Kidney capillary endothelial cell (primary cell): ENCODE measurements at places on chromosomes 4 and X.
A peak's percentile ranks its signal among the peaks of the same experiment; 100 is the strongest.

GRCh38 chr4:176383273-176384077 is 63.7 kb downstream of the SPCS3 start:
- DNase-seq = peak; percentile 55

DNA sequence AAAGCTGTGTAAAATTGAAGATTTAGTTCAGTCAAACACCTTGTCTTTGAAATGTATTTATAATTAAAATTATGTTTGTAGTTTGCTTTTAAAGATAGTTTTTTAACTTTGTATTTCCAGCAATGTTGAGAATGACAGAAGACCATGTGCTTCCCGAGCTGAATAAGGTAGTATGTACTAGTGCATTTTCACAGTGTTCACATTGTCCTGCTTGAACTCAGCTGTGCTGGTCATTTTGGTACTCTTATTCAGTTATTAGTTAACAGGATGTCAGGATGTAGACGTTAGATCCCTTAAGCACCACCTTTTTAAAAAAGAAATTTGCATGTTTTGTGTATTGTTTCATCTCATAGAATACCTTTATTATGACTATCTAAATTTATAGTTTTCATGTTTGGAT is 28.4 kb downstream of the ANAPC4 start:
- DNase-seq = no peak

- no peak for DNase-seq
These were observed 21.4 kb downstream of the BEX3 start for GRCh38 chrX:103397707-103398106.

GRCh38 chr4:108901291-108901690 is 138.4 kb upstream of the ETNPPL start:
- no peak for DNase-seq

- no peak for DNase-seq
These were observed 2.1 kb downstream of the HMGB2 start for GRCh38 chr4:173332021-173332487.

DNA sequence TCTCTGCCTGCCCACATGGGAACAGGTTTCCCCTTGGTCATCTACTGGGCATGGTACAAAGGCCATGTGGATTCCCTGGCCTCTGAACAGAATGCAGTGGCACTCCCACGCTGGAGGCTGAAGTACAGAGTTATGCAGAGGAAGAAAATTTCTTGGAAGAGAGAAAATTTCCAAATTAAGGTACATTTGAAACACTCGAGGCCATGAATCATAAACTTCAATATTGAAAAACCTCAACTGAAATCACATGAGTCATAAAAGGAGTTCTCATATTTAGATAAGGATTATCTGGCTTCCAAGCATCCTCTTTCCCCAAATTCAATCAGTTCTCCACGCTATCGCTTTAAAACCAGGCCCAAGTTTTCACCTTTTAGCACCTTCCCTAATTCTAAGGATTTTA is 28.1 kb upstream of the TXK start:
- DNase-seq = no peak

DNA sequence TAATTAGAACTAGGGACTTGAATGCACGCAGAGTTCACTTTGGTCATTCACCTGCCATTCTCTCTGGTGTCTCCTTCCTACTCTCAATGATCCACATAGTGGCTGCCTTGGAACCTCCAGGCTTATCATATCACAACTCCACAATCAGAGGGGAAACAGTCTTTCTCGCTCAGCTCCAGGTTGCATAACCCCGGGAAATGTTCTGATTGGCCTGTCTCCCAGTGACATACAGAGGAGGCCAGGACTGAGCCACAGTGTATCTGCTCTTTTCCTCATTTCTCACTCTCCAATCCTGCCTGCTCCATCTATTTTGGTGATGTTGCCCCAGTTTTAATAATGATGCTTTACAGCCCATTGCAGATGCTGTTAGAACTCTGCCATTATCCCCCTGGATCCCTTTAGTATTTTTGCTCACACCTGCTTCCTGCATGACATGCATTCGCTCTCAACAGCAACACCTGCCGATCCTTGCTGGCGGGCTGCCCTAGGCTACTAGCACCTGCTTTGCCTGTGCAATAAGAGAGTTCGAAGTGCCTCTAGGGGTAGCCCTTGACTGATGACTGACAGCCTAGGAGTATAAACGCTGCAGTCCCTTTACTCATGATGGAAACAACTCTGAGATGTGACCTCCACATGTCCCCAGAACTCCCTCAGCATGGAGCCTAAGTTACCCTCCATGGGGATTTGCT is 211.3 kb upstream of the RPS6KA3 start:
- DNase-seq = no peak

GRCh38 chr4:53012738-53013137 is 150.6 kb downstream of the RASL11B start:
- no peak for DNase-seq

DNA sequence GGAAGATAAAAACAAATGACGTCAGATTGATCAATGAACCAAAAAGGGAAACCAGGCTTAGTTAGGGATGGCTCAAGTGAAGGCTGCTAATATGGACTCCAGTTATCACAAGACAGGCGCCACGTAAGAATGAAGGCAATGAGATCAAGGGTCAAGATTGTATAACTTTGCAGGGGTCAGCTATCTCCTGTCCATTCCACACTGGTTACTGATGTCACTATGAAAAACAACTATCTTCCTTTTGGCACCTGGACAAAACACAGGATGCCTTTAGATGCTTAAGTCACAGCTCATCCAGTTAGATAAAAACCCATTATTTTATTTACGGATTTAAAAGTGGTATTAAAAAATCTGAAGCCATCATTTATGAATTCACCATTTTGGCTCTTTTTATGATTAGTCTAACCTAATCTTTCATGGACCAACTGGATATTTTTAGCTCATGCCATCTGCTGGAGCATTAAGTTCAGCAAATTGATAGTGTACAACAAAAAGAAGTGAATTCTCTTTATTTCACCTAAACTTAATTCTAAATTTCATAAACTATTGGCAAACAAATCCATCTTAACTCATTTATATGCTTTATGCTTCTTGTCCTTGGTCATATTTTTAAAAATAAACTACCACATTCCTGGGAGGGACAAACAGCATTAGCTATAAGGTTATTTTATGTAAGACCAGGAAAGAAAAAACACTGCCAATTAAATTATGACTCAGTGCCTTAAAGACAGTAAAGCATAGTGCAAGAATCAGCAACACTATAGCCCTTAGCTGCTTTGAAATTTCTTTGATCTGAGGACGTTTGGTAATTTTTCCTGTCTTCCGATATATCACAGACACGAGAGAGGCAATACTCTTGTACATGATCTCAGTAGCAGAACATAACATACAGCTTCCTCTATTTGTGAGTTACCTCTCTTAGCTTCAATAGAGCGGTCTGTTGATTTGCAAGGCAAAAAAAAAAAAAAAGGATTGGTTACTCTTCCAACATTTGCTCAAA is 27.0 kb downstream of the DHX15 start:
- DNase-seq = no peak

- DNase-seq = no peak
These were observed 26.9 kb downstream of the HTRA3 start for GRCh38 chr4:8296491-8296890.

DNA sequence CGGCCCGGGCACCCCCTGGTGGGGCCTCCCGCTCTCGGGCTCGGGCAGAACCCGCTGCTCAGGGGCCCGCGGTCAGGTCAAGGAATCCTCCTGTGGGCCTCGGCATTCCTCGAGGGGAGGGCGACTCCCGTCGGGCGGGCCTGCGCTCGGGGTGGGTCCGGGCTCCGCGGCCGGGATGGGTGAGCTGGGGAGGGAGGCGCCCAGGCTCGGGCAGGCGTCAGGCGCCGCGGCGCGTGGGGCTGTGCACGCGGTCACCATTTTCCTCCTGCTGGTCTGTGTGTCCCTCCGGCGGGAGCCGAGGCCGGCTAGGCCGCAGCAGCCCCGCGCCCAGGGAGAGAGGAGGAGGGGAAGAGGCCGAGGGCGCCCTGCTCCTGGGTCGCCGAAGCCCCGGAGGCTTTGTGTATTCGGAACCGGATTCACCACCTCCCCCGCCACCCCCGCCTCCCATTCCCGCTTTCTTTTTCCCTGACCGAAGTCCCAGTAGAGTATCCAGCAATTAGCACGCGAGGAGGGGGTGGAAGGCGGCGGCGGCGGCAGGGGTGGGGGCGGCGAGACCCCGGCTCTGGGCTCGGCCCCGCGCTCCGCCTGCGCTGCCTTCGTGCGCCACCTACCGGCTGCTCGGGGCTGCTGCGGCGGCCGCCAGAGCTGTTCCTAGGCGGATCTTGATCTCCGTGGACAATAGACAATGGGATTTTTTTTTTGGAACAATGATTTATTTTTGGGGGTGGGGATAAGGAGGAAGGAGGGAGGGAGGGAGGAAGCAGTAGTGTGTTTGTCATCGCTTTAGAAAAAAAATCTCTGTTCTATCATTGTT is 99.0 kb upstream of the MAML3 start:
- peak; percentile 85 for DNase-seq

- DNase-seq = no peak
These were observed 98.5 kb upstream of the INPP4B start for GRCh38 chr4:142944565-142944964.

GRCh38 chrX:29528281-29528680 is 687.1 kb upstream of the MAGEB2 start:
- DNase-seq = no peak

DNA sequence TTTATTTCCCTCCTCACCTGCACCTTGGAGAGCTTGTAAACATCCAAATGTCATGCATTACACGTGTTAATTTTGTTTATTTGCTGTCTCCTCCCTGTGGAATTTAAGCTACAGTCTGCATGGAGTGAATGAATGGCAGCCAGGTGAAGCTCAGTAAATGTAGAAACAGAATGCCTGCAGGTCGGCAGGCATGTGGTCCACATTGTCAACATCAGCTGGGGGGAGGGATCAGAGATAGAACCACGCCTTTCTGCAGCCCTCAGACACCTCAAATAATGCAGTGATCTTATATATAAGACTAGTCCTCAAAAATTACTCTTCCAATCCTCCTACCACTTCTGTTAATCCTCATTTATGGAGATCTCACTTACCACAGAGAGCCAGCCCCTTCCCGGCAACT is 131.2 kb upstream of the KIT start:
- no peak for DNase-seq

GRCh38 chr4:108774809-108775530 is 12.1 kb upstream of the ETNPPL start:
- no peak for DNase-seq

DNA sequence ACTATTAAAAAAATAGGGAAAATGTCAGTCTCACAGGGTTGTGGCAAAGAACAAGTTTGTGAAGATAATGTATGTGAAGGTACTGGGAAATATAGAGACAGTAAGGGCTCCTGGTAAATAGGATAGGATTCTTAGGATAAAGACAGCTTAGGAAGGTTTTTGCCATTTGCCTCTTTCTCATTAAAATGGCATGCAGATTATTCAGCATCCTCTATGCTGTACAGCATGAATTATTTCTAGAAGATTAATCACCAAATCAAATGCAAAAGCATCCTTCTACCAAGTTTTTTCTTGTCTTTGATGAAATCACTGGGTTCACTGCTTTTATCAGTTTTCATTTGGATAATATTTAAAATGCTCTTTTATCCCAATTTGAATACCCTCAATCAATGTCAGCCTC is 142.8 kb downstream of the NDST3 start:
- DNase-seq = no peak

DNA sequence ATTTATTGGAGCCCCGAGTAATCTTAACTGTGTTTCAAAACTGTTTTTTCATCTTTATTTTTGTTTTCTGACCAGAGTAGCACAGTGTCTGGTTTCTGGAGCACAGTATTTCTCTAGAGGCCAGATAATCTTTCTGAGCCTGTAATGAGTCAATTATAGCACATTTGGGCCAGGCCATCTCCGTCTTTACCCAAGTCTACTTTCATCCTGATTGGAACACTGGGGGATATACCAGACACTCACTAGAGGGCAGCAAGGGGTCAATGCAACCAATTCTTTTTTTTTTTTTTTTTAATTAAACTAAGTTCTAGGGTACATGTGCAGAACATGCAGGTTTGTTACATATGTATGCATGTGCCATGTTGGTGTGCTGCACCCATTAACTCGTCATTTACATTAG is 282.0 kb downstream of the ARHGAP24 start:
- DNase-seq = no peak

- no peak for DNase-seq
These were observed 15.6 kb downstream of the PAQR3 start for GRCh38 chr4:78923464-78924312.

DNA sequence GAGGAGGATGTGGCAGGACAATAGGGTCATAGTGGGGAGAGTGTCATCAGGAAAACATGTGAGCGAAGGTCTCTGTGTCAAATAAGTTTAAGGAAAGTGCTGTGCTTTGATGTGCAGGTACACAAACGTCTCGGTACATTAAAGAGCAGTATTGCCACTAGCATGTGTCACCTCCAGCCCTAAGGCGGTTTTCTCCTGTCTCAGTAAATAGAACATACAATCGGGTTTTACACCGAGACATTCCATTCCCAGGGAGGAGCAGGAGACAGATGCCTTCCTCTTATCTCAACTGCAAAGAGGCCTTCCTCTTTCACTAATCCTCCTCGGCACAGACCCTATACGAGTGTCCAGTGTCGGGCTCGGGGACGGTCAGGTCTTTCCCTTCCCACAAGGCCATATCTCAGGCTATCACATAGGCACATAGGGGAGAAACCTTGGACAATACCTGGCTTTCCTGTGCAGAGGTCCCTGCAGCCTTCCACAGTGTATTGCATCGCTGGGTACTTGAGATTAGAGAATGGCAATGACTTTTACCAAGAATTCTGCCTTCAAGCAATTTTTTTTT is 684.5 kb downstream of the PDHA2 start:
- DNase-seq = no peak

DNA sequence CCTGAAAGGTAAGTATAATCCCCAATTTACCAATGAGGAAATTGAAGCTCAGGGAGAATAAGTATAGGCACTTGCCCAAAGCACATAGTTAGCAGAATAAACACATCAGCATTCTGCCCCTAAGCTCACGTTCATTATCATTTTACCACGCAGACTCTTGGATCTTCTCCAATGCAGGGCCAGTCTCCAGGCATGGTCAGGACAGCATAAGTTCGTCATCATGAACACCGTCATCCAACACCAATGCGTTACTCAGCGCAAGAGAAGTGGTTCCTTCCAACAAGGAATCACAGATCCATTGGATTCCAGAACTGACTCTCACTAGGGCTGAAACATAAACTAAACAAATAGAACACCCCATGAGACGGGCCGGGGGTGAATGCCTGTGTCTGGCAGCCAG is 86.5 kb upstream of the GPM6B start:
- DNase-seq = no peak

DNA sequence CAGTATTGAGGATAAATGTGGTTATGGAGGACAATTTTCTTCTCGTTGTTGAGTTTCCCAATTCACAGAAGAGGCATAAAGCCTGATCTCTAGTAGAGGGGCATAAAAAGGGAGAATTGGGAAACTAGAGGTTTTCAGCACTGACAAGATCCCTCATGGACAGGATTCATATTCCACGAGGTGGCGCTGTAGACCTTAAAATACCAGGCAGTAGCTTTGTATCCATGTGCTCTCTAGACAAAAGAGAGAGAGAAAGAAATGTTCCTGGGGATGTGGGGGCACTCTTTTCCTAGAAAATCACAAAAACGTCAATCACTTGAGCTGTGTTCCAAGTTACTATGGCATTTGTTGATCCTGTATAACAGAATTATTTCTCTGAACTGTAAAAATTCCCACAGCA is 128.3 kb downstream of the MAGEE1 start:
- peak; percentile 4 for DNase-seq

- DNase-seq = no peak
These were observed 22.8 kb downstream of the SMS start for GRCh38 chrX:21963269-21963668.

- DNase-seq = no peak
These were observed 163.6 kb downstream of the ZNF674 start for GRCh38 chrX:46381630-46382029.

- DNase-seq = no peak
These were observed 230.6 kb upstream of the CPEB2 start for GRCh38 chr4:14771504-14772175.

- DNase-seq = no peak
These were observed 78.9 kb downstream of the IRF2 start for GRCh38 chr4:184395451-184395917.
